Kidney glomerular epithelial cell (primary cell): ENCODE measurements at places on chromosomes 4 and X.

- no peak for DNase-seq
Observed at GRCh38 chrX:46456125-46456922, 88.9 kb downstream of the ZNF674 start.

DNA sequence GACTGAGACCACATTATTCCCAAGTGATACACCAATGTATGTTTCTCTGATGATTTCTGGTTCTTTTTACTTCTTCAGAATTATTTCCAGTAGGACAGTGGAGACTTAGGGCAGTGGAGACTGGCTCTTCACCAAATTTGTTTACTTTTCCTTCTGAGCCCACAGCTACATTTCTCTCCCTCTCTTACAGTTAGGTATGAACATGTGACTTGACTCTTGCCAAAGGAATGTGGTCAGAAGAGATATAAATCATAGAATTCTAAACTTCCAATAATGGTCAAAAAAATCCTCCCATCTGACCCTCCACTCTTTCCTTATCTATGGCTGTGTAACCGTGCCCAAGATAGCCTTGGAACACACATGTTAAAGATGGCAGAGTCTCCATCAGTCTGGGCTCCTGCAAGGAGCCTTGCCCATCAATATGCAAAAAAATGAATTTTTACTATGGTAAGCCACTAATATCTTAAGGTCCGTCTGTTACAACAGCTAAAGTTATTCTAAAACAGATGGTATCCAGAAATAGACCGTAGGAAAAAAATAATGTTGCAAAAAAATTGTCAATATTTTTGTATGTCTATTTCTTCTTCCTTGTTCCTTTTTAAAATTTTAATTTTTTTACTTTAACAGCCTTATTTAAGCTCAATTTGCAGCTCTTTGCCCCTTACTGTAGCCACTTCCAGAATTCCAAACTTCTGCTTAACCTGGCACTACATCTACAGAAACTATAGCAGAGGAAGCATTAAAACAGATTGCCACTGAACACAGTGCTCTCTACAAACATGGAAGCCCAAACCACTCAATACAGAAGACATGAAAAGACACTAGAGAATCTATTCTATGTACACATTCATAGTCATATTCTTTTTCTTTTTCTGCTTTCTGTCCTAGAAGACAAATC lies 260.7 kb downstream of the COL25A1 start:
- DNase-seq = peak; percentile 43

GRCh38 chr4:60611762-60612496 lies 588.2 kb upstream of the ADGRL3 start:
- DNase-seq = no peak

- DNase-seq = no peak
Observed at GRCh38 chr4:4269856-4270255, 20.1 kb downstream of the LYAR start.

DNA sequence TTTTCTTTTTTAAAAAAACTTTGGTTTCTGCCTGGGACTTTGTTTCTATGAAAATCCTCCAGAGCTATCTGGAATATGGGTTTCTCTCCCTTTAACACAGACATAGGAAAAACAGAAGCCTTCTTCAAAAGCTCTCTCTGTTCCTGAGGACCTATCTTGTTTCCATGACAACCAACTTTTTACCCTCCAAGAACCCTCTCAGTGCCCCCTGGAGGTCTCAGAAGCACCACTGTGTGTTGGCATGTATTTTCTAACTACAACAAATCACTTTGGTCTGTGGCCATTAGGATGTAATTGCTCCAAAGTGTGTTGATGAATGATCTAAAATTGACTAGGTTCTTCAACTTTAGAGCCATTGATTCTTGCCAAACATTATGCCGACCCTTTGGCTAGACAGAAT lies 1331.6 kb downstream of the ADGRL3 start:
- DNase-seq = no peak

DNA sequence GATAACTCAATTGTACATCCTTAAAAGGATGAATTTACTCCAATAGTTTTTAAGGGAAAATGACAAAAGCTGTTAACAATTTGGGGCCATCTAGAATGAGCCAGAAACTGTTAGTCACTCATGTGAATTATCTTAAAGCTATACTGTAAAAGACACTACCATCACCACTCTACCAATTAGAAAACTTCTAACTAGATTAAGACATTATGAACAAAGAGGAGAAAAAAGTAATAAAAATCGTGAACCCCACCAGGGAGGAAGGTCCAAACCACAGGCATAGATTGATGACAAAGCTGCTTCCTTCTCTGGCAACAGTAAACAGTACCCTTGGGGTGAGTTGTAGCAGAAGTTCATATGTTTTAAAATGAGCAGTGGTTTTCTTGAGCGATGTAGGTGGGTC lies 106.1 kb downstream of the PDGFC start:
- DNase-seq = no peak

- DNase-seq = peak; percentile 59
Observed at GRCh38 chr4:26081795-26082498, 167.9 kb downstream of the SMIM20 start.

GRCh38 chrX:66328950-66329596 lies 165.0 kb downstream of the HEPH start:
- DNase-seq = no peak

DNA sequence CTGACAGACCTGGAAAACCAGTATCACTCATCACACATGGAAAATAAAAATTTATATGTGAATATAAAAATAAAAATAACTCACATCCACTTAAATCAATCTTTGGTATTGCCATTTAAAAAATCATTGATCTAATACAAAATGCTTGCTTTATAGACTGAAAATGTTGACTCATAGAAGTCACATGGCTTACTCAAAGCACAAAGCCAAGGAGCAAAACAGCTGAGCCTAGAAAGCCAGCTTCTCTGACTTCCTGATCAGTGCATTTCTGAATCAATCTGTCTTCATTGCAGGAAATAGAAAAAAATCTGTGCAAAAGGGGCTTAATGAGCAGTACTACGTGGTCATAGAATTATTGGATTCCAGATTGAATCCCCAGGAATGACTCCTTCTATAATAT lies 176.9 kb upstream of the HS3ST1 start:
- DNase-seq = no peak

DNA sequence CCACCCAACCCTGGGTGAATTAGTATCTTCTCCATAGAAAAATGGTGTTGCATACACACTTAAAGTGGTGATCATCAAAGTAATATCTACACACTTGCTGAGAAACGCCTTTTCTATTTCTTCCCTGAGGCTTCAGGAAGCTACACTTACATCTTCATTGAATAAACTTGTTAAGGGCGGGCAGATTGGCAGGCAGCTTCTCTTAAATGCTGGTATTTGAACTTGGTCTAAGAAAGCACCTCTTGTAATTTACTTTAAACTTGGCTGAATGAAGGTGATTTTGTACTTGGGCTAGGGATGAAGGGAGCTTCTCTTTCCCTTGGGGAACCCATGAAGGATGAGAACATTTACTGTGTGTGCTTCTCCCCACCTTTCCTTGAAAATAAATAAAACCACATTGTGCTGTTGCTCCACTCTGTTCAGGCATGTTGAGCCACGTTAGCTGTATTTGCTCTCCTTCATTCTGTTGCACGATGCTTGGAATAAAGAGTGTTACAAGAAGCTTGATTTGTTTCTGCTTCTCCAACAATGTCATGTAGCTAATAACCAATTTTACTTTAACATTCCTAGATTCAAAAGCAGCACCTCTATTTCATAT lies 430.1 kb downstream of the ANKRD50 start:
- DNase-seq = no peak

DNA sequence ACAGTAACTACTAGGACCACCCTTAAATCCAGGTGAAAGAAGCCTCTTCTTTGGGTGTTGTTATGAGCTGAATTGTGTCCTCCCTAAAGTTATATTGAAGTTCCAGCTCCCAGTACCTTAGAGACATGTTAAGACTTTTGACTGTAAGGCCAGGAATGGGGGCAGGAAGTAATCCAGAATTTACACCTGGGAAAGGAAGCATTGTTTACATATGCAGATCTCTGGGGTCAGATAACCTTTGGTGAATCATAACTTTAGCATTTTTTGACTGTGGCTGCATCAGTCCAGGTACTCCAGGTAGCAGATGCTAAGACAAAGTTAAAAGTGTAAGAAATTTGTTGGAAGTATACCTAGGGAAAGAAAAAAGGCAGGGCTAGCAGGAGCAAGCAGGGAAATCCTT lies 104.9 kb upstream of the CENPE start:
- DNase-seq = no peak

GRCh38 chrX:31547816-31548215 lies 476.0 kb upstream of the FTHL17 start:
- DNase-seq = no peak

DNA sequence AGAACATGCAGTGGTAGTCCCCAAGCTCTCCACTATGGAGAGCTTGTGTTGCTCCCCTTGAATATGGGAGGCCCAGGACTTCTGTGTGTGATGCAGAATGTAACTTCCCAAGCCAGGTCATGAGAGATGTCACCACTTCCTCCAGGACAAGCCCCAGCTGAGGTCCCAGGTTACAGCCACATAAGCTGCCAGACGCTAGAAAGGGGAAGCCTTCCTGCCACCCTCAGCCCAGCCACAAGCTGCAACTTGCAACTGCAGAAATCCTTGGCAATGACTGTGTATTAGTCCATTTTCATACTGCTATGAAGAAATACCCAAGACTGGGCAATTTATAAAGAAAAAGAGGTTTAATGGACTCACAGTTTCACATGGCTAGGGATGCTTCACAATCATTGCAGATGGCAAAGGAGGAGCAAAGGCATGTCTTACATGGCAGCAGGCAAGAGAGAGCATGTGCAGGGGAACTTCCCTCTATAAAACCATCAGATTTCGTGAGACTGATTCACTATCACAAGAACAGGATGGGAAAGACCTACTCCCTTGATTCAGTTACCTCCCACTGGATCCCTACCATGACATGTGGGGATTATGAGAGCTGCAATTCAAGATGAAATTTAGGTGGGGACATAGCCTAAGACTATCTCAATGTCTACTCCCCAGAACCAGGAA lies 91.5 kb upstream of the DHX15 start:
- no peak for DNase-seq

DNA sequence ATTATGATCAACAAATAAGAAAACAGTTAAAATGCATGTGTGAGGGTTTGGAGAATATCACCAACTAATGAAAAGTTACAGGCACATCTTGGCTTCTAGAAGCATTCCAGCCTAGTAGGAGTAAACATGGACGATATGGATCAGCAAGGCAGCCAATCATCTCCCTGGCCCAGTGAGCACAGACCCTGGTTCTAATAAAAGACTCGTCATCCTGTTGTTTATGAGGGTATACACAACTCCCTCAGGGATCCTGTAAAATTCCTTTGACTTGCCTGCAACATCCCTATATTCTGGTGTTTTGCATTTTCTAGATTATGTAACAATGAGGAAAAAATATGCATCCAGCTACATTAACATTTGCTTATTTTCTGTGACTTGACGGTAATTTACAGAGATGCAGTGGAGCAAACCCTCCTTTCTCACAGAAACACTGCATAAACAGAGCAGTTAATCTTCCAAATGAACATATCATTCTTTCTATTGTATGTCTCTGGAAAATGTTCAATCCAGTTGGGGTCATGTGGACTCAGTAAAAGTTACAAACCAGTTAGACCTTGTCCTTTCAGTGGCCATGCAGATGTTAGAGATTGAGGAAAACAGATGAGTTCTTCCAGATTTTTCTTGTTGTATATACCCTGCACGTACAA lies 88.9 kb upstream of the NDP start:
- no peak for DNase-seq

GRCh38 chrX:21838937-21839333 lies 482 bp upstream of the MBTPS2 start:
- DNase-seq = no peak

DNA sequence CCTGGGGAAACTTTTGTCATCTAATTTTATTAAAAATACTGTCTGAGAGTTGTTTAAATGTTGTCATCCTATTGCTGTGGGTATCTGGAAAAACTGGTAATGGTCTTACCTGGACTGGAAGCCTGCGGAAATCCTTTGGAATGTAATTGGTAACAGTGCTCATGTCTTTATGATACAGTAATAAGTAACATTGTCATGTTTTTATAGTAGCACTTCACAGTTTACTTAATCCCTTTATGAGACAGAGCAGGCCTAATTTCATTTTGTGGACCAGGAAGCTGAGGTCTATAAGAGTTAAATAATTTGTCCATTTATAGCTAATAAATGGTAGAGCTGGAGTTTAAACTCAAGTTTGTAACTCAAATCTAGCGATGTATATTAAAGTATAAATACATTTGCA lies 88.3 kb downstream of the TRAPPC11 start:
- no peak for DNase-seq

GRCh38 chr4:80336582-80336981 lies 1.1 kb downstream of the CFAP299 start:
- DNase-seq = peak; percentile 24

GRCh38 chr4:137998666-137999429 lies 243.3 kb downstream of the SLC7A11 start:
- DNase-seq = peak; percentile 83

DNA sequence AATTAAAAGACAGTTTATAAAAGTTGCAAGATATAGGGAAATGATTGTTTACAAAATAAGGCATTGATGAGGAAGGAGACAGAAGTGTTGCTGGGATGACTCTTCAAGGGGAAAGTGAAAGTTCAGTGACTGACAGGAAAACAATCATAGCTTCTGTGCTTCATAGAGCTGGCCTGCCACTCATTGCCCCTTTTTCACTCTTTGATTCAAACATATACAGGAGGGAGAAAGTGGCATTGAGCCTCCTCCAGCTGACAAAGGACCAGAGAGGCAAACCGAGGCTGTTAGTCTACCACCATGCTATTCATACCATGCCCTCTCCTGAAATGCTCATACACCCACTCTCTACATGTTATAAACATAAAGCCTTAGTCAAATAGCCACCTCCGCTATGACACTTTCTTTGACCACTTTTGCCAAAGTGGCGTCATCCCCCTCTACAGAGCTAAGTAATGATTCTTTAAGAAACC lies 79.2 kb upstream of the ATOH1 start:
- DNase-seq = no peak

- DNase-seq = no peak
Observed at GRCh38 chrX:141142946-141143345, 34.0 kb downstream of the LDOC1 start.

DNA sequence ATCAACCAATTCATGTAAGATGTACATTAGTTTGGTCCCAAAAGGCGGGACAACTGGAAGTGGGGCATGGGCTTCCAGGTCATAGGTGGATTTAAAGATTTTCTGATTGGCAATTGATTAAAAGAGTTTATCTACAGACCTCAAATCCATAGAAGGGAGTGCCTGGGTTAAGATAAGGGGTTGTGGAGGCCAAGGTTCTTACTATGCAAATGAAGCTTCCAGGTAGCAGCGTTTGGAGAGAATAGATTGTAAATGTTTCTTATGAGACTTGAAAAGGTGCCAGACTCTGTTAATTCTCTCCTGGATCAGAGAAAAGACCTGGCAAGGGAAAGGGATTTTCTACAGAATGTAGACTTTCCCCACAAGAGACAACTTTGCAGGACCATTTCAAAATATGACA lies 2.4 kb downstream of the MGST2 start:
- no peak for DNase-seq
